ENCODE measurements at places on chromosomes 6 and 20. TPM values are rescaled to one million over a fixed set of nuclear protein-coding genes. Genes with fewer than 3 reads are reported as not detected.

Gene ID4
- total RNA-seq: 82.0 TPM

Gene MYH7B
- 0.31 TPM for total RNA-seq

Gene SLPI
- not detected for total RNA-seq

Gene KCNK15
- total RNA-seq: not detected

Gene WDR27
- 82.6 TPM for total RNA-seq

Gene HLA-DRB1
- 1.6 TPM for total RNA-seq

Gene LY6G5C
- total RNA-seq: 5.6 TPM

Gene SLC26A8
- total RNA-seq: 3.8 TPM

Gene MAFB
- 9.4 TPM for total RNA-seq

Gene GRM1
- total RNA-seq: 25.0 TPM

Gene CPNE1
- total RNA-seq: 107 TPM

Gene CNBD2
- total RNA-seq: 4.1 TPM

Gene DYNLT2
- 4.1 TPM for total RNA-seq

Gene MAP3K4
- 74.8 TPM for total RNA-seq

Gene ANKEF1
- 2.8 TPM for total RNA-seq

Gene PSORS1C1
- total RNA-seq: not detected

Gene SOX4
- total RNA-seq: 272 TPM

Gene BMP5
- 0.94 TPM for total RNA-seq

Gene PLCB1
- 115 TPM for total RNA-seq

Gene POM121L2
- not detected for total RNA-seq

Gene C2
- 3.1 TPM for total RNA-seq

Gene TFAP2D
- not detected for total RNA-seq

Gene NEU1
- 17.5 TPM for total RNA-seq

Gene MRAP2
- total RNA-seq: 4.1 TPM

Gene OR2H1
- total RNA-seq: not detected

Gene TMEM217
- not detected for total RNA-seq

Gene SFTA2
- not detected for total RNA-seq

Gene SLC17A9
- total RNA-seq: 0.31 TPM

Gene PRKN
- total RNA-seq: 13.8 TPM

Gene HLA-C
- total RNA-seq: 24.1 TPM

Gene TPMT
- 3.8 TPM for total RNA-seq

Gene C20orf173
- not detected for total RNA-seq

Gene SUMO4
- total RNA-seq: 19.4 TPM

Gene TBC1D20
- total RNA-seq: 22.2 TPM

Gene BHLHE23
- 0.94 TPM for total RNA-seq

Gene TFAP2C
- 6.9 TPM for total RNA-seq

Gene C20orf141
- total RNA-seq: not detected

Gene SPTLC3
- 0.63 TPM for total RNA-seq

Gene KIFC1
- total RNA-seq: 7.8 TPM

Gene FOXA2
- total RNA-seq: not detected

Gene HDGFL1
- total RNA-seq: not detected

Gene OTOR
- total RNA-seq: 1.9 TPM

Gene DHX35
- 21.3 TPM for total RNA-seq

Gene HSPA12B
- total RNA-seq: 3.4 TPM

Gene VSX1
- not detected for total RNA-seq

Gene MCHR2
- total RNA-seq: 8.5 TPM

Gene RNF144B
- total RNA-seq: 1.9 TPM

Gene MRS2
- 20.3 TPM for total RNA-seq

Gene BPI
- not detected for total RNA-seq

Gene EYA4
- total RNA-seq: 0.94 TPM

Gene SNAP91
- total RNA-seq: 135 TPM

Gene TAF4
- total RNA-seq: 23.5 TPM

Gene IER3
- total RNA-seq: 1.6 TPM

Gene TNXB
- 8.1 TPM for total RNA-seq
